ENCODE measurements at places on chromosomes 2 and 18.

DNA sequence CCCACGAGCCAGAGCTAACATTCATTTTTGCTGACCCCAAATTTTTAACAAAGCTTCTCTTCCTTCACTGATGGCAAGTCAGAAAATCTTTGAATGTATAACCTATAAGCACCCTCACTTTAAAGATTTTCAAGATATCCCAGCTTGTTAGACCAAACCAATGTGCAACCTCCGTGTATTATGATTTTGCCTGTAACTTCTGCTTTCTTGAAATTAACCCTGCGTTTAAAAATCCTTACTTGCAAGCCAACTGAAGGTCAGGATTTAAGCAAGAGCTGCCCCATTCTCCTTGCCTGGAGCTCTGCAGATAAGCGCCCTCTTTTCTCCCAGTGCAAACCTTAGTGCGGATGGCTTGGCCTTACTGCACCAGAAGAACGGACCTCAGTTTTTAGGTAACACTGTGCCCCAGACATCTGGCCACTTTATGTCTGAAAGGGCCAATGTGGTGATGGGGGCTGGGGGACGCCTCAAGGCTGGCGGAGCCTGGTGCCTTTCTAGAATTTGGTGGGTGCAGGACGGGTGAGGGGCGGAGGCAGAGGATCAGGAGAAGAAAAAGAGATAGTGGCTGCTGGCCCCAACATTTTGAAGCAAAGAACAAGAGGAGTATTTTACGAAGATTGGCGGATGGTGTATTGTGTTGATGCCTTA is 805 bp upstream of the TNFRSF11A start:
- no peak for DNase-seq

GRCh38 chr18:76524900-76525698 is 30.1 kb upstream of the ZNF516 start:
- DNase-seq, result no peak

DNA sequence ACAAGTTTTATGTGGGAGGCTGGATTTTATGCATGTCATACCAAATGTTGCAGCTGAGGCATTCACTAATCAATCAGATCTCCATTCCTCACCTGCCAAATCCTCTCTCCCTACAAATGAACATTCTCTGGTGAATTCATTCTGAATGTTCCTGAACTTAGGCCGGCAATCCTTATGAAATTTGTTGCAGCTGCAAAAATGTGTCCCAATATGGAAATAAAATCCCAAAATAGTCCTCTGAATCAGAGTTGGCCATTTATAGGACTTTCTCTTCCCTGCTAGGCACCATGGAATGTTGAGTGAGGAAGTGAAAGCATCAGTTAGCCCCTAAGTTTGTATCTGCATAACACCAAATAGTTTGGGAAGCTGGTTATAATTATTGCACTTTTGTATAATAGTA is 25.6 kb downstream of the GCA start:
- no peak for DNase-seq

GRCh38 chr2:196951973-196952372 is 25.5 kb upstream of the PGAP1 start:
- DNase-seq, result no peak

DNA sequence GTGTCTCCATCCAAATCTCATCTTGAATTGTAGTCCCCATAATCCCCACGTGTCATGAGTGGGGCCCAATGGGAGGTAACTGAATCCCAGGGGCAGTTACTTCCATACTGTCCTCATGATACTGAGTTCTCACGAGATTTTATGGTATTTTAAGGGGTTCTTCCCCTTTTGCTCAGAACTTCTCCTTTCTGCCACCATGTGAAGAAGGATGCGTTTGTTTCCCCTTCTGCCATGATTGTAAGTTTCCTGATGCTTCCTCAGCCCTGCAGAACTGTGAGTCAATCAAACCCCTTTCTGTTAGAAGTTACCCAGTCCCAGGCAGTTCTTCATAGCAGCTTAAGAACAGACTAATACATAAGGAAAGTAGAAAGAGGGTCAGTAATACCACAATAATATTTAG is 480.4 kb downstream of the KCNJ3 start:
- DNase-seq, result no peak

DNA sequence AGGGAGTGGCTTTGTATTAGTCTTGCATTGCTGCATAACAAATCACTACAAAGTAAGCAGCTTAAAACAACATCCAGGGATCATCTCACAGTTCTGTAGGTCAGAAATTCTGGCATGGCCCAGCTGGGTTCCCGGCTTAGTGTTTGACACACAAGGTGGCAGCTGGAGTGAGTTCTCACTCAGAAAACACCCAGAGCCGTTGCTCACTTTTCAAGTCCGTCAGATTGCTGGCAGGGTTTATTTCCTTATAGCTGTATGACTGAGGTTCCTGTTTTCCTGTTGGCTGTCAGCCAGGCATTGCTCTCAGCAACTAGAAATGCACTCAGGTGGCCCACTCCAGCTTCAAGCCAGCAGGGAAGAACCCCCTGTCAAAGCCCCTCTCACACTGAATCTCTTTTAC is 324.1 kb downstream of the CCDC178 start:
- DNase-seq, result peak; percentile 80

- DNase-seq, result no peak
Observed at GRCh38 chr2:130853391-130853790, 16.7 kb downstream of the ARHGEF4 start.

GRCh38 chr18:75226956-75227316 is 16.3 kb downstream of the TSHZ1 start:
- DNase-seq, result no peak

- no peak for DNase-seq
Observed at GRCh38 chr2:136067897-136068580, 49.9 kb downstream of the CXCR4 start.

- peak; percentile 15 for DNase-seq
Observed at GRCh38 chr2:5093056-5093455, 599.1 kb upstream of the SOX11 start.

GRCh38 chr2:105764059-105764458 is 19.3 kb downstream of the NCK2 start:
- DNase-seq, result no peak

DNA sequence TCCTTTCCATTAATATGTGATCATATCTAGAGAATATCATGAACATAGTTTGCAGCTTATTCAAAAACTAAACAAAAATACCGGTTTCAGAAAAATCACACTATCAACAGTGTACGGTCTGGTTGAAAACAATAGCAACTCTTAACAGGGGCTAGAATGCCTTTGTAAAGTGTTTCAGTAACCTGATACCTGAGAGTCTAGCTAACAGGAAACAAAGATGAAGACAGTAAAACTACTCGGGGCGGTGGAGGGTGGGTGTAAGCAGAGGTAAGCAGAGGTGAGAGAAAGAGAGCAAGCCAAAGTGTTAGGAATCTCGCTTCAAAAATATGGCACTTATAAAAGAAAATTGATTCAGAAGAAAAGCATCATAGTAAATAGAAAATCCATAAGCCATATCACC is 109.0 kb upstream of the RGPD4 start:
- no peak for DNase-seq

DNA sequence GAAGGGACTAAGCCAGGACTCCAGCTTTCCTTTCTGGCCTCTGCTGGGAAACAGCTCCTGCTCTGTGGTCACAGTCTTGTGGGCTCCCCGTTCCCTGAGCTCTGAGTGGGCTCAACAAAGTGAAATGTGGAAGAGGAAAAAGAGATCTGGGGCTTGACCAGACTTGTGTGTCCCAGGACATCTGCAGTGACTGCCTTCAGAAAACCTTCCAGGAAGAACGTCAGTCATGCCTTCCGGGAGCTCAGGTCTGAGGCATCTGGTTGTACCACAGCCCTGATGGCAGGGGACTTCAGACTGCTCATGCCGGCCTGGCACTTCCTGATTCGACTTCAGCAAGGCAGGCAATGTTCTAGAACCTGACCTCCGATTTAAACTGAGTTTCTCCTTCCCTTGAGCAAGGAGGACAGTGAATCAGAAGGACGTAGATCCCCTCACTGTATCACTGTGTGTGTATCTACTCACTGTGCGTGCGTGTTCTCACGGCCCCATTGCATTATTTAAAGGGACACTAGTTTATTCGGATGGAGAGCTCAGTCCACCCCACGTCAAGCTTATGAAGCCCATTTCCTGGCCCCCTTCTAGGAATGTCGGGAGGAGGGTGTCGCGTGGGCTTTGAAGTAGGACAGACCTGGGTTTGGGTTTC is 548 bp upstream of the FBLN7 start:
- DNase-seq, result peak; percentile 71

DNA sequence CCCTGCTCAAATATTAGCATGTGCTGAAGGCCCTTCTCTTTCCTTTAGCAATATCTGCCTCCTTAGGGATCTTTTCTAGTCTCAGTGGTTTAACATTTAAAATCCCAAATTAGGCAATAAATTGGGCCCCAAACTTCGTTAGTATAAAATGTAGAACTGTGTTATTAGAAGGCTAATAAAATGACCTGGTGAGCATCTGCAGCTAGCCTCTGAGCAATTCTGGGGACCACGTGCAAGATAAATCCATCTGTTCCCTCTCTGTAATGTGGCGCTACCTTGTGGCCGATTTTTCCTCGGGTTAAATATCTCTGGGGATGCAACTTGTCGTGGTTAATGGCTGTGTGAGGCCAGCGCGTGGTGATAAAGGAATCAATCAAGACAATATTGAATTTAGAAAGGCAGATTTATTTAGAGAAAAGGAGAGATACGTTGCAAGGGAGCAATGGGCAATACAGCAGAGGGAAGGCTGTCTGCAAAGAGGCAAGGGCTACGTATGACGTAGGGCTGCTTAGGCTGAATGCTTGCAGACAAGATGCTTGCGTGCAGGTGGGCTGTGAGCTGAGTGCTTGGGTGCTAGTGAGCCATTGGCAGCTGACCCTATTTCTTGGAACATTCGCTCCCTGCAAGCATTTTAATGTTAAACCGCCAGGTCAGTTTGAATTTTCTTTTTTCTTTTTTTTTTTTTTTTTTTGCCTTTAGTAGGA is 18.5 kb upstream of the IL36G start:
- DNase-seq, result peak; percentile 44

DNA sequence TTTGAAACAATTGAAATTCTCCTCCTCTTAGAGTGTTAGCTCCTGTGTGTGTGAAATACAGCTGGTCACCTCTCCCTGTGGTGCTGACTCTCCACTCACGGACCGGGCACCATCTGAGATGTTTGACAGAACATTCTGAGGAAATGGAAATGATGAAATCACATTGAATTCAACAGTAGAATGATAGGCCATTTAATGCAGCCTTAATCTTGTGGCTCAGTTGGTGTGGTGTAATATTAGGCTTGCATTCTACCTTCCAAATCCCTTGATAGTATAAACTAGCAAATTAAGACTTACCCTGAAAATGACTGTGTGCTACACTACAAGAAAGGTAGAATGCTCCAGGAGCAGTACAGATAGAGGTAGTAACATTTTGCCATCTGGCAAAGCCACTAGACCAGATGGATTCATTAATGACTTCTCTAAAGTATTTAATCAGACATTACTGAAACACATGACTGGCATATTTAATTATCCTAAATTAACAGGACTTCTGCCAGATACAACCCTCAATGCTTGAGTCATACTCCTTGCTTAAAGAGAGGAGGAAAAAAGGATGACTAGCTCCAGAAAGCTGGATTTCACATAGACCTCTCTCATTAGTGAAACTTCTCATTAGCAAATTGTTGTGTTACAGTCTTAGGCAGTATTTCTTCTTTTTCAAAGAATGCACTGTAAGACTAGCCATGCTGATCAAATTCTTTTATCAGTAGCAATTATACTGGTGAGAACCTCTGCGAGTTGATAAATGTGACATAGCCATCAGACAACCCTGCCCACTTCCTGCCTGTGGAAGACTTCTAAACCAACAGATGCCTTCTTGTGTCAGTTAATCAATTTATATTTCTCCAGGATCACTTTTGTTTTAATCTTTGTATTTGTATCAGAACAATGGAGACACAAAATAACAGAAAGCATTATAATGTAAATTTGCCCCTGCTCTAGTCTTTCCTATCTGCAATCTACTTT is 80.6 kb downstream of the EML6 start:
- peak; percentile 32 for DNase-seq

DNA sequence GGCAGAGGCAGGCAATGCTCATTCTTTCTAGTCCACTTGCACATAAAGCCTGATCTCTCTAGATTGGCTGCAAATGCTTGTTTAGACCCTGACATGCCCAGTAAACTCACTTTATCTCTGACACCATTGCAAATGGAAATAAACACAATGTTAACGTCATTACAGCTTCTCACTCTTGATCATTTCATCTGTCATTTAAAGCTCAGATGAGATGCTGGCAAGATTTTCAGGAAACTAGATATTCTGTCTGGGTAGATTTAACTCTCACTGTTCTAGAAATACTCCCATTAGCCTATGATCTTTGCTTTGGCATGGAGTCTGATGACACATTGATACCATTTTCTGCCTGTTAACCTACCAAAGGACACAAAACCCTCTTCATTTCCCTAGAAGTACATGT is 320.7 kb upstream of the HNRNPA3 start:
- DNase-seq, result no peak

DNA sequence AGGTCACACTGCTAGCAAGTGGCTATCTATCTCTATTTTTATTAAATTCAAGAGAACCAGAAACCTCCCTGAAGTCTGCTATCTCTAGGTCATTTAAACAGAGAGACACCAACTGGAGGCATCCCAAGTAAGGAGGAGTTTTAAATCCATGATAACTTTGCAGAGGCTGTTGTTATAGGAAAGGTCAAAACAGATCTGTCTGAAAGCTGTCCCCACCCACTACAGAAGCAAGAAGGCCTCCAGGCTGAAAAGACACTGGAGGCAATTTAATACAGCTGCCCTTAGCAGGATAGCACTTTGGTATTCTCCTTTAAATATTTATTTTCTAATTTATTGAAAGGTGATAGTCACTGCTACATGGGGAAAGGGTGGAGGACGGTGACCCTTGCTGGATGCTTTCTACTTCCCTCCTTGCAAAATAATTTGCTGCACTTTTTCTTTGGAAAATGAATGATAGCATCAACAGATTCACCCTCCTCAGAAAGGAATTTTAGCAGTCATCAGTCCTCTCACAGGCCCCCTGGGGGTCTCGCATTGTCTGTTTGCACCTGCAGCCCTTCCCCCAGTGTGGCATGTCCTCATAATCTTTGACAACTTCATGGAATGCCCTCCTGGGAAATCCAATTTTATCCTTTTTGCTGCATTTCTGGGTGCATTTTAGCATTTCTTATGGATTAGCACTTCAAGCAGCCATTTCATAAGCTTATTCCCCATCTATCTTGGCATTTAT is 429.5 kb upstream of the TNP1 start:
- no peak for DNase-seq

DNA sequence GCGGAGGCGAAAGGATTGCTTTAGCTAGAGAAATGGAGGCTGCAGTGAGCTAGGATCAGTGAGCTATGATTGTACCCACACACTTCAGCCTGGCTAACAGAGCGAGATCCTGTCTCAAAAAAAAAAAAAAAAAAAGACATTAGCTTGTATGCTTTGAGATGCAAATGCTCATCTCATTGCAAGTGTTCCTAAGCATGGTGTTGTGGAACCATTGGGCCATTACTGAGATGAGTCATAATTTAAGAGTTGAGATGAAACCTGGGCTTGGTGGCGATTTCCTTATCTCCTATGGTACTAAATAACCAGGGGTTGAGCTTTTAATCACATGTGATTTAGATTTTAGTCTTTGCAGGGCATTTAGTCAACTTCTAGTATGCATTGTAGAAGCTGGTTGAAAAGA is 2.2 kb downstream of the PLEKHA3 start:
- peak; percentile 8 for DNase-seq

All from epithelial cell of esophagus (primary cell).